Vagina (tissue), 2 donors: ENCODE measurements at places on chromosomes 5 and 9.

- H3K27ac ChIP-seq = no peak overlapping the region
- H3K4me3 ChIP-seq = no peak overlapping the region
- no peaks in the 10 kb centered on the region for H3K4me1 ChIP-seq
These were observed 50.8 kb downstream of the RBM27 start for GRCh38 chr5:146254223-146254622.

DNA sequence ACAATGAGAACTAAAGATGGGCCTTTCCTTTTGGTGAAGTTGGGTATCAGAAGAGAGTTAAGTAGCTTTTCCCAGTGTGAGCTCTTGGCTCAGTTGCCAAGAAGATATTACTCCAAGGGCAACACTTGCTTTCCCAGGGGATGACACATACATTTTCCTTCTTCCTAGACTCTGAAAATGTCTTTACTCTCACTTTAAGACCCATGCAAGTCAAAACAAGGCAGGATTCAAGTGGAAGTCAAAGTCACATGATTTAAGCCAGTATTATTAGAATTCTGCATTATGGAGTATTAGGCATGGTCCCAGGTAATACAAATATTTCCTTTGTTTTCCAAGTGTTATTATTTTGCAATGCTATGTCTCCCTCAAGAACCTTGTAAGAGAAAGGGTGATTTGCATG, 175.1 kb downstream of the PPP2R2B start:
- H3K27ac ChIP-seq = no peak overlapping the region
- no peaks in the 10 kb centered on the region for H3K27me3 ChIP-seq
- no peak overlapping the region for H3K4me3 ChIP-seq
- no peaks in the 10 kb centered on the region for H3K36me3 ChIP-seq
- no peak for DNase-seq

- no peaks in the 10 kb centered on the region for H3K4me1 ChIP-seq
- H3K27ac ChIP-seq = no peak overlapping the region
- no peaks in the 10 kb centered on the region for H3K36me3 ChIP-seq
- DNase-seq = no peak
- H3K27me3 ChIP-seq = no peaks in the 10 kb centered on the region
These were observed 47.9 kb downstream of the ERCC8 start for GRCh38 chr5:60896991-60897390.

DNA sequence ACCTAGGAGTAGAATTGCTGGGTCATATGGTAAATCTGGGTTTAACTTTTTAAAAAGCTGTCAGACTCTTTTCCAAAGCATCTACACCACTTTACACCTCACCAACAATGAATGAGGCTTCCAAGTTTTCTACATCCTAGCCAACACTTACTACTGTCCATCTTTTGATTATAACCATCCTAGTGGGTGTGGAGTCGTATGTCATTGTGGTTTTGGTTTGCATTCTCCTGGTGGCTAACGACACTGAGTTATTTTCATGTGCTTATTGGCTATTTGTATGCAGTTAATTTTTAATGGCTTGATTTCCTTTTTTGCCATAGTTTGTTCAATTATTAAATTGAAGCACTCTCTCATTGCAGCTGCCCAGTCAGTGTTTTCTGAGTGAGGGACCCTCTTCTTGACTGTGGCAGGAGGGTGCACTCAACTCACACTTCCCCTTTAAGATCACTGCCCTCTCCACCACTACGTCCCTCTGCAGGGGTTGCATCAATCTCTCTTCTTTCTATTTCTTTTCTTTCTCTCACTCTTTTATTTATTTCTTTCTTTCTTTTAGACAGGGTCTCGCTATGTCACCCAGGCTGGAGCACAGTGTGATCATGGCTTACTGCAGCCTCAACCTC, 182.3 kb downstream of the C9orf152 start:
- no peak for DNase-seq
- H3K36me3 ChIP-seq = no peaks in the 10 kb centered on the region
- H3K4me1 ChIP-seq = no peaks in the 10 kb centered on the region
- no peaks in the 10 kb centered on the region for H3K27me3 ChIP-seq
- H3K4me3 ChIP-seq = no peak overlapping the region
- H3K27ac ChIP-seq = no peak overlapping the region

DNA sequence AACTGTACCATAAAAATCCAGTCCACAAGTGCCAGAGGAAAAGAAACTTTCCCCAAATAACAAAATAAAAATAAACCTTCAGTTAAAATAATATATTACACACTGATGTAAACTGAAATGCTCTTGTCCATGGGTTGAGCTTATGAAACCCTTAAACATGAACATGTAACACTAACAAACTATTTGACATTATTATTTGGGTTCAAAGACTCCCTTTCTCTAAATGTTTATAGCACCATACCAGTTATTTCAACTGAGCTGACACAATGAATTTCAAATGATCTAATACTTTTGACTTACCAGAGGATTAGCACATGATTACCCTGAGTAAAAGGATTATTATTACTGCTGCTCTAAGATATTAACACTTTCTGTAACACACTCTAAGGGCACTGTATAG, 251.1 kb downstream of the BNC2 start:
- peaks cover 6% of the 10 kb centered on the region for H3K4me1 ChIP-seq
- no peak overlapping the region for H3K27ac ChIP-seq
- no peaks in the 10 kb centered on the region for H3K27me3 ChIP-seq

- H3K27ac ChIP-seq = no peak overlapping the region
- DNase-seq = no peak
- H3K27me3 ChIP-seq = no peaks in the 10 kb centered on the region
- peaks cover 29% of the 10 kb centered on the region for H3K4me1 ChIP-seq
- no peaks in the 10 kb centered on the region for H3K36me3 ChIP-seq
These were observed 25.4 kb upstream of the RNF20 start for GRCh38 chr9:101508211-101508610.

DNA sequence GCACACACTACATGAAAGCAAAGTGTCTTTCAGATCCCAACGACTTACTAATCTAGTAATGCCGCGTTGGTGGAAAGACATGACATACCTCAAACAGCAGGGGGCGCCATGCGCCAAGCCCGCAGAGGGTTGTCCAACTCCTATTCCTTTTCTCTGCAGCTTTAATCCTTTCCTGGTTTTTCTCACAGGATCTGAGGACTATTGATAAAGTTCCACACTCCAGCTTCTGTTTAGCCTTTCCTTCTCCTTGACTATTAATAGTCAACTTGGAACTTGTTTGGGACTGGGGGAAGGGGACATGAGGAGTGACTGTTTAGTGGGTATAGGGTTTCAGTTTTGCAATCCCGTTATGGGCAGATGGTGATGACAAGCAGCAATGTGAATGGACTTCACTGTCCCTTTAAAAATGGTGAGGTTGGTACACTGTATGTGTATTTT, 62.9 kb downstream of the OTULIN start:
- no peaks in the 10 kb centered on the region for H3K36me3 ChIP-seq
- H3K4me3 ChIP-seq = no peak overlapping the region
- H3K27me3 ChIP-seq = no peaks in the 10 kb centered on the region
- no peak for DNase-seq
- no peak overlapping the region for H3K27ac ChIP-seq

- H3K27me3 ChIP-seq = no peaks in the 10 kb centered on the region
- no peaks in the 10 kb centered on the region for H3K4me1 ChIP-seq
These were observed 250.4 kb upstream of the PCSK5 start for GRCh38 chr9:75639971-75640610.

DNA sequence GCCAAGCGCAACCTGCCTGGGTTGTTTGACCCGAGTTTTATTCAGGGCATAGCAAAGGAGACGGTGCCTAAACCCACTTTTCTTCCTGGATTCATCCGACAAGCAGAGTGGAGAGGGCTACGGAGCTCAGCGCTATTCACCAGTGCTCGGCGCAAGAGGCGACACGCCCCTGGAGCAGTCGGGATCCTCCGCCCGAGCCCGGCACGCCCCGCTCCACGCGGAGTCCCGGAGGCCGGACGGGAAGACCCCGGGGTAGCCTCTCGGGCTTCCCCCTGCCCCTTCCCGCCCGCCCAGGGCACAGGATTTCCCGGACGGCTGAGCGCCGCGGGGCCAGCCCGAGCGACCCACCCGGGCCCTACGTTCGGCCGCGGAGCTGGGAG, 427 bp downstream of the SERINC5 start:
- no peaks in the 10 kb centered on the region for H3K27me3 ChIP-seq
- no peak for DNase-seq
- H3K36me3 ChIP-seq = no peaks in the 10 kb centered on the region
- H3K4me1 ChIP-seq = peaks cover 57% of the 10 kb centered on the region
- H3K27ac ChIP-seq = peak overlapping the region; percentile 96

DNA sequence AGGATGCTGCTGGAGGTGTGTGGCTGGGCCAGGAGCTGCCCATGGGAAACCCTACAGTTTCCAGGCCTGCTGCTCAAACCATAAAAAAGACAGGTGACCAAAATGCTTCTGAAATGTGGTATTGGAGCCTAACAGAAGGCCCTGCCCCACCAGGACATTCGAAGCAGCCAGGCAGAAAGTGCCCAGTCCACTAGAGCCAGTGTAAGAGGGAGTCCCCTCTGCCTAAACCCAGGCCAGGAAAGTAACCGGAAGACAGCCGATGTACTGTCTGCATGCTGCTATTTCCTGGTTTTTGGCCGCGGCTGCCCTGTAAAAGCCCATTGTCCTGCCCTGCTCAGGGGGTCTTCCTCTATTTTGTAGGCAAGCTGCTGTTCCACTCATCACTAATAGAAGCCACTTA, 150.7 kb upstream of the IRX2 start:
- no peak overlapping the region for H3K27ac ChIP-seq
- no peaks in the 10 kb centered on the region for H3K27me3 ChIP-seq
- H3K36me3 ChIP-seq = no peaks in the 10 kb centered on the region
- no peak overlapping the region for H3K4me3 ChIP-seq
- H3K4me1 ChIP-seq = no peaks in the 10 kb centered on the region
- peak; percentile 32 for DNase-seq
